Stromal cell of bone marrow (primary cell): ENCODE measurements at places on chromosomes 2 and 18.

DNA sequence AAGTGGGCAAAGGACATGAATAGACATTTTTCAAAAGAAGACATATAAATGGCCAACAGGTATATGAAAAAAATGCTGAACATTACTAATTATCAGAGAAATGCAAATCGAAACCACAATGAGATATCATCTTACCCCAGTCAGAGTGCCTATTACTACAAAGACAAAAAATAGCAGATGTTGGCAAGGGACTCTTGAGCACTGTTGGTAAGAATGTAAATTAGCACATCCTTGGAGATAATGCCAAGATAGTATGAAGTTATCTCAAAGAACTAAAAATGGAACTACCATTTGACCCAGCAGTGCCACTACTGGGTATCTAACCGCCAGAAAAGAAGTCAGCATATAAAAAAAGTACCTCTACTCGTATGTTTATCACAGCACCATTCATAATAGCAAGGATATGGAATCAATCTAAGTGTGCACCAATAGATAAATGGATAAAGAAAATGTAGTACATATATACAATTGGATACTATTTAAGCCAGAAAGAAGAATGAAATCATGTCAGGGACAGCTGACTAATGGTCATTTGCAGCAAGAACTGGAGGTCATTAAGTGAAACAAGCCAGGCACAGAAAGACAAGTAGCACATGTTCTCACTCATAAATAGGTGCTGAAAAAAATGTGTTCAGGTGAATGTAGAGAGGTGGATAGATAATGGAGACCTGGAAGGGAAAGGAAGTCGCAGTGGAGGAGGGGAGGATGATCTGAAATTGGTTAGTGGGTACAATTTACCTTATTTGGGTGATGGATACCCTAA, 141.7 kb upstream of the B3GNT2 start:
- no peak for DNase-seq

GRCh38 chr2:240792629-240793312, 27.2 kb downstream of the KIF1A start:
- DNase-seq, result no peak

- no peak for DNase-seq
Observed at GRCh38 chr2:84732897-84733778, 147.7 kb downstream of the TRABD2A start.

- no peak for DNase-seq
Observed at GRCh38 chr2:73021371-73022010, 50.0 kb downstream of the SFXN5 start.
